ENCODE measurements at places on chromosomes 12 and 14.

- DNase-seq = no peak
Observed at GRCh38 chr12:13680916-13681315, 300.5 kb downstream of the GRIN2B start.

- DNase-seq = no peak
Observed at GRCh38 chr14:66038618-66039017, 447.6 kb upstream of the CCDC196 start.

DNA sequence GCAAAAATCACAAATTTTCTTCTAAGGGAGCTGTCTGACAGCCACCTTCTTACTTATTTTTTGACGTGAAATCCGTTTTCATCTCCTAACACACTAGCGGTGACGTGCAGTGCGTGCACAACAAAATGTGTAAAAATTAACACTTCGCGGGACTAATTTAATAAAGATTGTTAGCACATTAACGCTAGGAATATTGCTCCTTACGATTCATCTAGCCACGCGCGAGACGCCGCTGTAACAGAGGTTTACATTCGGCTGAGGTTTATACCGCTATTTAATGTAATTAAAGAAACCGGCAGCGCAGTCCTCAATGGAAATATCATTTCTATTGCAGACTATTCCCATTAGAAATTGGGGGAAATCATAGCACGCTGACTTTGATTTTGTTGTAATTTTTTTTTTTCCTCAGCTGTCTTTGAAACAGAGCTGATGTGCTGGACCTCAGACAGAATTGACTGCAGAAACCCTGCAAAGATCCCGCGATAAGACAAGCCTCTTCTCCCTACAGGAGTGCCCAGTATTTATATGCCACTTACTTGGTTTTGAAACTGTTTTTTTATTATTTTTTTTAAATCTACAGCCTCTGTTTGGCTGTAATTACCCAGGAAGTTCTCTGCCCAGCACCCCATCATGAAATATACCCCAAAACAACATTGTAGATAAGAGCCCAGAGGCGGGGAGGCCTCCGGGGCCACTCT, 31.2 kb downstream of the BCL11B start:
- DNase-seq = no peak

DNA sequence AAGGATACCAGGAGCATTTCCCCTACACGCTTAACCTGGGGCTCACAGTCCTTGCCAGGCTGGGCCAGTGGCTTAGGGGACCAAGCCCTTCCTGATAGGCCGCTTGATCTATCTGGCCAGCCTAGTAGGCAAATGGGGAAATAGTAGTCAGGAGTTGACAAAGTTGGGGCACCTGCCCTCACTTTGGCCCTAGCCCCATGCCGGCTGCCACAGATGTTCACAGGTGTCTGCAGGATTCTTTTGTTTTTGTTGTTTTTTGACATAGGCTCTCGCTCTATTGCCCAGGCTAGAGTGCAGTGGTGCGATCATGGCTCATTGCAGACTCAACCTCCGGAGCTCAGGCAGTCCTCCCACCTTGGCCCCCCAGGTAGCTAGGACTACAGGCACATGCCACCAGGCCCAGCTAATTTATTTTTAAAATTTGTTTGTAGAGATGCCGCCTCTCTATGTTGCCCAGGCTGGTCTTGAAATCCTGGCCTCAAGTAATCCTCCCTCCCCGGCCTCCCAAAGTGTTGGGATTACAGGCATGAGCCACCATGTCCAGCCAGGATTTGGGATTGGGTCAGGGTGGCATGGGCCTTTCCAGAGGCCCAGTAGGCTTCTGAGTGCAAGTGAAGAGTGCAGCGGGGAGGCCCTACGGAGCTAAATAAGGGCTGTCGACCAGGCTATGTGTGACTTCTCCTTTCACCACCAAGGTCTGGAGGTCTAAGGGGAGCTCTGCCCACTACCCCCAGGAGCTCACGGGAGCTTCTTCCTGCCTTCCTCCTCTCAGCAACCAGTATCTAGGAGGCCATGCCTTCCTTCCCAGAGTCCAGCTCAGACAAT, 15.5 kb upstream of the HDAC7 start:
- DNase-seq = no peak

DNA sequence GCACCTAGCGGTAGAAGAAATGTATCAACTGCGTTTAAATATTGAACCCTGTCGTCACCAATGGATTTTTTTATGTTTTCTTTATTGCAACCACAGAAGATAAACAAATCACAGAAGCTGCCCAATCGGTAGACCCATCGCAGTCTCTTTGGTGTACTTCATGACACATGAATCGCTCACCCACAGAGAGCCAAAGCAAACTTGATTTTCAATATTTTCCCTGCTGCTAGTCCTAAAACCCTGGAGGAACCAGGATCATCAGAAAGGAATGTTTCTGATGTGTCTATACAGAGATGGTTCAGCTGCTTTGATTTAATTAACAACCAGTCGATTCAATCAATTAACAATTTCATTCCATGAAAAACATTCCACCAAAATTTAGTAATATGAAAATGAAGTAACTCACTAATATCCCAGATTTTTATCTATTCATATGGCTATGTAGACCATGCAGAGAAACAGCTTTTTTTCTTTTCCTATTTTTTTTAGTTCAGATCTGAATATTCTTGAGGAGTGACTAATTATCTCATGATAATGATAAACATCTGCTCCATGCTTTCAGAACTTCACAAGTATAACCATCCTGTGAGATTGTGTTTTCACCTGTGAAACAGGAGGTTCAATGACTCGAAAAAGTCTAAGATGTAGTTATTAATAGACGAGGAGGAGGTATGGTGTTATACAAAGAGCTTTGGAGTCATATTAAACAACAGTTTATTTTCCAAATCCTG, 46.1 kb downstream of the DIO2 start:
- no peak for DNase-seq

DNA sequence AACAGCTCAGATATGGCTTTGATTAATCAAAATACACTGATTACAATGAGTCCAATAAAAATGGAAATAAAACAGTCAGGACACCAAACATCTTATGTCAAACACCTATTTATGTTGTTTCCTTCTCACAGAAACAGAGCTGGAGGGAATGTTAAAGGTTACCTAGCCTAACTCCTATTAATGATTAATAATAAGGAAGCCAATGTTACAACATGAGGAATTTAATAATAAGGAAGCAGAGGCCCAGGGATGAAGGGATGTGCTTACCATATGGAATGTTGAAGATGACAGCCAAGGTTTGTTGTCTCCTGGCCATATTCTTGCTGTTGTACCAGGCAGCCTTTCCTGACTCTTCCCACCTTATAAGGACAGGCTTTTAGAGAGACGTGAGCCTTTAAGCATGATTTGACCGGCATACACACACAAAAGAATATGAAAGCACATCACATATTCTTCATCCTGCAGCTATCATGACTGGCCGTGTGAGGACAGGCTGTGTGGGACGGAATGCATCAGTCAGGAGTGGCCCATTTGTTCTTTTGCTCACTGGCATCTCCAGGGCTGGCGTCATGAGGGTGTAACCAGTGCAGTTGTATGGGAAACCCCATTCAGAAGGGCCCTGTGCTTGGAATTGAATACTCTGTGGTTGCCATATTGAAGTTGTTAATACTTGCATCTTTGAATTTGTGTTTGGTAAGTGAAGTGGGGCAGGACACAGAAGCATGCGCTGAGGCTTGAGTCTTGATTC, 3.1 kb upstream of the GPRC5D start:
- no peak for DNase-seq

GRCh38 chr12:10268037-10268436, 39.6 kb upstream of the KLRD1 start:
- no peak for DNase-seq

DNA sequence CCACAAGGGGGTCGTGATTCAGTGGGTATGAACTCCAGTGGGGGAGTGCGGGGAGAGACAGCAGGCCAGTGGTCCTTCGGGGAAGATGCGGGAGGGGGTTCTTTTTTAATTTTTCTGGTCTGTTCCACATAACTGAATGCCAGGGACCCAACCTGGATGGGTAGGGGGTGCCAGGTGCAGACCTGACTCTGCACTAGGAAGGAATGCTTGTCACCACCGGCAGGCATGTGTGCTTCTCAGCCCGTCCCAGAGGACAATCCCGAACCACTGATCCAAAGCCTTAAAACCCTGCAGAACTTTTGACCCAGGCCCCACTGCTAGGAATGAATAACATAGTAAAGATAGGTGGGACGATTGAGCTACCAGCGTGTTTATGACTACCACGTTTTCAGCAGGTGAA, 72.0 kb downstream of the DIO3 start:
- no peak for DNase-seq

GRCh38 chr12:54051026-54051842, 2.4 kb upstream of the HOXC4 start:
- DNase-seq = no peak

DNA sequence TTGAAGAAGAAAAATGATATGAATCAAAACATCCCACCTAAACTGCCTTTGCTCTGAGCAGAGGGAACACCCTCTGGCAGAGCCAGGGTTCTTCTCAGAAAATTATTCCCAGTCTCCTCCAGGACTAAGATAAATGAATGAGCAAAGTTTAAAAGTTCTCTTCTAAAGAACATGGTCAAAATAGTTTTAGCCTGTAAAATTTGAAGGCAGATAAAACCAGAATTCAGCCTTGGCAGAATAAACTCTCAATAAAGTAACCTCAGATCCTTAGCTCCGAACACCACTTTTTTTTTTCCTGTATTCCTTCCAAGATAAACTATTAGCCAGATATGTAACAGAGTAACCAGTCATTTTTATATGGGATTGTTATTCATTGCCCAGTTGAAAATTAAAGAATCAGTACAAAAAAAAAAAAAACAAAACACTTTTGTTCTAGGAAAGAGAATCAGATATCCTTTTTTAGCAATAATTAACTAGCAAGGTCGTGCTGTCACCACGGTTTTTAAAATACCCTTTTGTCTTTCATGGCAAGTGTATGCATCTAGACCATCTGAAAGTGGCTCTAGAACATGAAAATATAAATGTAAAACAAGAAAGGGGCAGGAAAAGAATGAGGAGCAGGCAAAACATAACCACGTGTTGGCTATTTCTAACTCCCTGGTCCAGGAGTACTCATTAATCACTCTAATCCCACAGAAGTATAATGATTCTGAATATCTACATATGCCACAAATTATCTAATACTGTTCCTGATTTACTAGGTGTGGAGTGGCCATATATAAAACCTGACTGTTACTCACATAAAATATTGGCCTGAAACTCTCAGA, 60.8 kb downstream of the CAPZA3 start:
- DNase-seq = no peak

DNA sequence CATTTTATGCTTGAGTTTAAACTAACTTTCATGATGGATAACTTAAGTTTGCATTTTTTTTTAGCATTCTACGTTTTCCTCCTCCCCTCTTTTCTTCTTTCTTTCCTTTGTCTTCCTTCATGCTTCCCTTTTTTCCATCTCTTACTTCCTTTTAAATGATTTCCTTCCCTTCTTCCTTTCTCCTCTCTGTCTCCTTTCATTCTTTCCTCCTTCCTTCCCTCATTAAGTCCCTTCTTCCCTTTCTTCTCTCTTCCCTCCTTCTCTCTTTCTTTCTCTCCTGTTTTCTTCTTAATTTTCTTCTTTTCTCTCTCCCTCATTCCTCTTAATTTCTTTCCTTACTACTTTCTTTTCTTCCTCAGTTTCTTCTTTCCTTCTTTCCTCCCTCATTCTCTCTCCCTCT, 376.0 kb downstream of the LRIG3 start:
- no peak for DNase-seq

DNA sequence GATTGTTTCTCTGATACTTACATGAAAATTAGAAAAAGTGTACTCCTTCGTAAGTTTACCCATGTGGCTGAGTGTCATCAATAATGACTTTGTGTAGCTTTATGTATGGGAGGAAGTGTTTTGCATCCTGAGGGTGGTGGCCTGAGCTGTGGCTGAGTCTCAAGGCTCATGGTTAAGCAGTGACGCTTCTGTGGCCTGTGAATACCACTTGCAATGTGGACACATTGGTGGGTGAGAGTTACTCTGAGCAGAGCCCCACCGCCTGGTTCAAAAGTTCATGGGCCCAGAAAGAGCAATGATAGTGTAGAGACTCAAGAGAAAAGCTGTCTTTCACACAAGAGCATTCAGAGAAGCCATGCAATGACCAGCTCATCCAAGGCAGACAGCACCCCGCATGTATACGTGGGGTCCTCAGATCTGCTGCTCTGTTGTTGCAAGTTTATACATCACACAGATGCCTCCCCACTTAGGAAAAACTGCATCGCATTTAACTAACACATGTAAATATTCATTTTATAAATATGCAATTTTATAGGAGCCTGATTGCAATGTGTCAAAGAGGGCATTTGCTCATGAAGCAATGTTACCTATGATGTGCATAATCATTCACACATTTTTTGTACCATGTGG, 55.1 kb upstream of the FRMD6 start:
- DNase-seq = no peak

DNA sequence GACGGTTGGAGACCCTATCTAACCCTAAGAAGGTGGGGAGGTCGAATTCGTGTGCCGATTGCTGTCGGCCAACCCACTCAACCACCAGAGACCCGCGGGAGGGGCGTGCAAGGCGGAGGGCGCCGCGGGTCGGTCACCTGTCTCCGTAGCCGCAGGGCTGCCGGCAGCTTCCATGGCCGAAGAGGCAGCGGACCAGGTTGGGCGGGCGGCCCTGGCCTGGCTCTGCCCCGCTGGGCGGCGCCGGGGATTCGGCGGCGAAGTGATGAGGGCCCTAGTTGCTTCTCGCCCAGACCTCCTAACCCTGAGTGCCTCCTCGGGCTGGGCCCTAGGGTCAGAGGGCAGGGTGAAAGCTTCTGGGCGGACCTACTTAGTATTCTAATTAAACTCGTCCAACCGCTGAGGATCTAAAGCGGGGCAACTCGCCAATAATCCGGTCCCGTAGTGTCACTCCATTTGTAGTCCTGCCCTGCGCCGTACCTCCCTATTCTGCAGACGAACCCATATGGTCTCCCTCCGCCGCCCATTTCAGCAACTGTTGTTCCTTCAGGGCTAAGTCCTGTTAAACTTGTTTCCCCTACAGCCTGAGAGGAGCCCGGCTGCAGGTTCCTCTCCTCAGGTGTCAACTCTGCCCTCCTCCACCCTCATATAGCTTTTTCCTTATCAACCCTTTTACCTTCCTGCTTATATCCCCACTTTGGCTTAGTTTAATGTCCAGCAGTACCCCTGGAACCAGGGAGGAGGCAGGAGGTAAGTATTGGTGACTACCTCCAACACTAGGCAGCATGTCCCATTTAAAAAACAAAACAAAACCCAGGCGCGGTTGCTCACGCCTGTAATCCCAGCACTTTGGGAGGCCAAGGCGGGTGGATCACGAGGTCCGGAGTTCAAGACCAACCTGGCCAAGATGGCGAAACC, at the start of gene PYM1:
PYM1 (minus strand) TSS at position 307 of the 915 bp plus-strand sequence; CDS start at position 174, 133 bp downstream.
- peak; percentile 88 for DNase-seq

- peak; percentile 88 for DNase-seq
Observed at GRCh38 chr14:76152333-76152681, 585 bp downstream of the GPATCH2L start.

- DNase-seq = no peak
Observed at GRCh38 chr12:14187002-14187401, 178.5 kb upstream of the ATF7IP start.

DNA sequence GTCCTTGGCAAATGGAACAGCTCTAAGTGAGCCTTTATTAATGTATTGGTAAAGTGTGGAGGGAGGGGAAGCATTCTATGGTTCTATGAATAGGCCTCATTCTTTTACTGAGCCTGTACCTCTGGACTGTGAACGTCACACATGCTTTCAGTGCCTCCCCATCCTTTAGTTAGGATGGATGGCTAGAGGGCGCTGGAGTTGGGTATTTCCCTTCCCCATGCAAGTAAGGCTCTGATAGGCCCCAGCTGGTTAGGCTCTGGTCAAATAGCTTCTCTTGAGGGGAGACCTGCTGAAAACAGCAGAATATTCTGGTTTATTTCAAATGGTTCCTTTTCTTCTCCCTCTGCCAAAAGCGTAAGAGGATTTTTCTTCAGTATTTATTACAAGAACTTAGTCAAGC, 860.9 kb upstream of the MDGA2 start:
- no peak for DNase-seq
